BE2C (cell line): ENCODE measurements at places on chromosomes 12 and 14.

GRCh38 chr12:9264546-9264945, 56.4 kb upstream of the PZP start:
- no peak for DNase-seq

DNA sequence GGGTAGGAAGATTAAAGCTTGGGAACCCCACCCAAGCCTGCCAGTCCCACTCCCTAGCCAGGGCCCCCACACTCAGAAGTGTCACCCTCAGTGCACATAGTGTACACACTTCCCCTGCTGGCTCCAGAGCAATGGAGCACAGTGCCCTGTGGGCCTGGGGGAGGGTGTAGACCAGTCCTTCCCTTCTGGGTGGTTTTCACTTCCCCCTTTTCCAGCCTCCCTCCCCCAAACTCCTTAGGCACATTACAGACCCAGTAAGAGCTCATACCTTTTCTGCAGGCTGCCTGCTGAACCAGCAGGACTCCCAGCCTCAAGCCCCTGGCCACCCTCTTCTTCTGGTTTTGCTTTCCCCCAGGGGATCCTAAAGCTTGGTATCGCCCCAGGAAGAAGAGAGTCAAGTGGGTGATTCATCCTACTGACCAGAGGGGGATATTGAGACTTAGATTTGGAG, at the start of gene ZNF385A:
Gene ZNF385A, minus strand, starts transcription at position 143 of the 451 bp plus-strand sequence. CDS start 219 bp downstream, outside the sequence.
- DNase-seq: no peak

- no peak for DNase-seq
These were observed 41.9 kb upstream of the ZFP36L1 start for GRCh38 chr14:68834816-68835215.

DNA sequence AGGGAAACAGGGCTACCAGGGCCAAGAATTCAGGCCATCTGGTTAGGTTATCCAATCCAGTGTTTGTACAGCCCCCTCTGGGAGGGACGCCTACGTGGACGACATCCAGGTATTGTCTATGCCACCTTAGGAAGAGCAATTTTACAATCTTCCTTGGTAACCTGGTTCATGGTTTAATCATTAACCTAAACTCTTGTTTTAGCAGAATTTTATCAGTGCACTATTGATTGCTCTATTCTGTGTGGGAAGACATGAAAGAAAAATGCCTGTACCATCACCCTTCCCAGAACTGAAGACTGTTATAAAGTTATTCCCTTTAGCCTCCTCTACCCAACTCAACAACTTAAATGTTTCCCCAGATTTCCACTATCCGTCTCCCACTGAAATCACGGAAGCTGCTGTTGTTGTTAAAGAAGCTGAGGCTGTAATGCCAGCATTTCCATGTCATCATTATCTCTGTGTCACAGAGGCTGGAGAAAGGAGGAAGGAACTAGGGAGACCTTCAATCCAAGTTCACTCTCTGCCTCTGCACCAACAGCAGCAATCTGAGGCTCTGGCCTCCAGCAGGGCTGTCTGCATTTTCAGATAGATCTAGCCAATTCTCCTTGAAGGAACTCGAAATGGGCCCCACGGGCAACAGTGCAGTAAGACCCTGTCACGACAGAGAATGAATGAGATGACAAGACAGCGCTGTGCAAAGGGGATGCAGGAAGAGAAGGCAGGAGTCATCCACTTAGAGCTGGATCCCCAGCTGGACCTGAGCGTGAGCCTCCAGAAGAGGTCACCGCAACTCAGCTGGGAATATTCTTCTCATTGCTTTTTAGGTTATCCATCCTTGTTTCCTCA, 183.4 kb upstream of the GZMB start:
- DNase-seq: no peak

DNA sequence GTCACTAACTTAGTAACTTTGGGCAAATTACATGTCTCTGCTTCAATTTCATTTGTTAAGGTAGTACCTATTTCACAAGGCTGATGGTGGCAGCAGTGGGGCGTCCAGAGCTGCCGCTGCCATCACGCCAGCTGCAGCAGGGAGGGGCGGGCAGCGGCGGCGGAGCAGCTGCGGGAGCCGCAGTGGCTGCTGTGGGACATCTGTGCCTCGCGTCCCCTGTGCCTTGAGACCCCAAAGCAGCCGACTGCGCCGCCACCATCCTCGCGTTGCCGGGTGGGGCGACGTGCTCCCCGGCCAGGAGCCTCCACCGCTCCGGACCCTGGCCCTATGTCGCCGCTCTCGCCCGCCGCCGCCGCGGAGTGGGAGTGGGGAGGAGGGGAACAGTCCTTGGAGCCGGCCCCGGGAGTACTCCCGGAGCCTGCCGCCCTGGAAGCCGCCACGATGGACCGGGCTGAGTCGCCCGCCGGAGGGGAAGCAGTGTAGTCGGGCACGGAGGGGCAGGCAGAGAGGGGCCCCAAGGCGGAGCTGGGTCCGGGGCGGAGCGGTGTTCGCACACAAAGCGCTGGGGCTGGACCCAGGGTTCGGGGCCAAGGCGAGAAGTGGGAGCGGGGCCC, 51.4 kb downstream of the A2M start:
- peak; percentile 35 for DNase-seq

GRCh38 chr12:114213055-114213581, 192.8 kb downstream of the TBX5 start:
- DNase-seq: no peak

DNA sequence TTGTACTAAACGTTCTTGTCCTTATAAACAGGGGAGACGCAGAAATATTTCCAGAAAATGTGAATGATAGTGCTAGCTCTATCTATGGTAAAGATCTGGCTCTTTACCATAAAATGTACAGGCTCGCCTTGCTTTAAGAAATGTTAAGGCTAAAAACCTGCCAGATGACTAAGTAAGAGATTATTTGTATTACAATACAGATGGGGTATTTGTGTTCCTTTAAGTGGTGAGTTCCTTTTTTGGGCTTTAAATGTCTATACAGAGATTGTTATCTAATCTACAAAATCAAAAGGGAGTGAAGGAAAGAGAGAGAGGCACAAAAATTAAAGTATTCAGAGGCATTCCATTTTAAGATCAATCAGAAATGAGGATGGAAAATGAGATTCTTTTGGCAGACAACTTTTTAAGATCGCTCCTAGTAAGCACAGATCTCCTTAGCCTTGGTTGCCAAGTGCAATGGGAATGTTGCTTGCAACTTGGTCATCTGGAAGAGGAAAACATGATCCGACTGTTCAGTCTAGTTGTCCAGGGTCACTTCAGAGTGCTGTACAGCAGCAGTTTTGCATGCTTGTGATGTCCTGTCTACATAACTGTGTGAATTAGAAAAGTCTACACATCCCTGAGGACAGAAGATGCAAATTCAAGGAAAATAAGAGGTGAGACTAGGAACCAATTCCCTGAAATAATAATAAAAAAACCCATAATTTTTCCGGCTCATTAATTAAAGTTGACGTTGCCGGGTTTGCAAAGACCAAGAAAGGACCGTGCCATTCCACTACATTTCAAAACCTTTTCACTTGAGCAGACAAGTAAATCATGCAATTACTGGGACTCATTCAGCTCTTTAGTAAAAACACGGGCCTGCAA, 380.8 kb downstream of the EGLN3 start:
- no peak for DNase-seq

GRCh38 chr14:75430526-75430925, 2.7 kb downstream of the JDP2 start:
- DNase-seq: no peak

DNA sequence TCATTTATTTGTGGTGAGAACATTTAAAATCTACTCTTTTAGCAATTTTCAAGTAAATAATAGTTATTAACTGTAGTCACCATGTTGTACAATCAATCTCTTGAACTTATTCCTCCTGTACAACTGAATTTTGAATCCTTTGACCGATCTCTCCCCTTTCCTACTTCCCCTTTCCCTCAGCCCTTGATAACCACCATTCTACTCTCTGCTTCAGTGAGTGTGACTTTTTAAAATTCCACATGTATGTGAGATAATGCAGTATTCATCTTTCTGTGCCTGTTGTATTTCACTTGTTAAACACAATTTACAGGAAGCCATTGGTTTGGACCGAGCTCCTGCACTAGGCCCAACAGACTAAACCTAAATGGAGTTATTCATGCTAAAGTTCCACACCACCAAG, 458.9 kb upstream of the PDE3A start:
- DNase-seq: no peak

DNA sequence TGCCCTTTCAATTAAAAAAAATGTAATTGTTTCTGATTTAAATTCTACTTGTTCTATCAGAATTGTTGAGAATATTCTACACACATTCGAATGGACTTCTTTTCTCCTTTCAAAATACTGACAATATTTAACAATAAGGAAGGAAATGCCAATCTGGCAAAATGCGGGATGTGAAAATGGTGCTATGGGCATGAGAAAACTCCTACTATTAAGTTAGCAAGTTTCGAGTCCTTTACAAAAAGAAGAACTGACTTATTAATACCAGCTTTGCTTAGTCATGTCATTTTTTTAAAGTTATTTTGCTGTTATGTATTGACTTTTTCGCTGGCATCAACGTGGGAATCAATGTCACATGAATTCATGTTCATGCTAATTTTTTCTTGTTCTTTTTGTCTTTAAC, 31.7 kb upstream of the ARL1 start:
- DNase-seq: no peak

GRCh38 chr12:131775392-131776236, 52.6 kb upstream of the MMP17 start:
- DNase-seq: no peak

- DNase-seq: no peak
These were observed 133.8 kb downstream of the BCAT1 start for GRCh38 chr12:24815114-24815423.

- DNase-seq: no peak
These were observed 469.0 kb downstream of the GALC start for GRCh38 chr14:87524011-87524410.

- no peak for DNase-seq
These were observed 271.3 kb downstream of the ZFP36L1 start for GRCh38 chr14:68521557-68521901.

DNA sequence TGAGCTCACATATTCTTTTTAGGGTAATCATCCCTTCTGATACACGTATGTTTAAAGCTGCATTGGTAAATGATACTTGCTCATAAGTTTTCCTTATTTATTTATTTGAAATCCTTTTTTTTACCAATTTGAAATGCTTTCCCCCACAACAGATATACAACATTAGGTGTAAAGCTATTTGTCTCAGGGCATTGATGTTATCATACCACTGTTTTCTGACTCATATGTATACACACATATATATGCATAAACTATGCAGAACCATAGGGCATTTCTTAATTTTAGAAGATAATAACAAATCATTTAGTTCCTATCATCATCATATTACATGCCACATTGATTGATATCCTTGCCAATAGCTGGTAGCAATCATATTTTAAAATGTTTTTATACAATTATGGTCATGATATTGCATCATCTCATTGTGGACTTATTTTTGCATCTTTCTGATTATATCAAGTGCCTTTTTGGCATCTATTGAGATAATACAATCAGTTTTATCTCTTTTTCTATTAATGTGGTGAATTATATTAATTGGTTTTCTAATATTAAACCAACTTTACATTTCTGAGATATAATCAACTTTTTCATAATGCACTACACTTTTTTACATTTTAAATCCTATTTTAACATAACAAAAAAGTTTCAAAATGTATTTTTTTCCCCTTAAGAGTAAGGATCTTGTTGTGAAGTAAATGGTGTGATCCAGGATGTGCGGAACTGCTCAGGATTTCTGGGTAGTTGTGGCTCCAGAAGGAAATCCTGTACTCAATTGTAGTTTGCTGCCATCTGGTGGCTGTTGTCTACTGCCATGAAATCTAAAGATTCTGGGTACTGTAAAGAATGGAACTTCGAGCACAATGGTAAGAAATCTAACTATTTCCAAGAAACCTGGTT, 16.7 kb downstream of the OR9K2 start:
- peak; percentile 62 for DNase-seq

- DNase-seq: no peak
These were observed 1170.7 kb downstream of the FSCB start for GRCh38 chr14:43336351-43336750.

GRCh38 chr12:102816816-102817434, 100.1 kb downstream of the PAH start:
- DNase-seq: no peak

- no peak for DNase-seq
These were observed 198.3 kb upstream of the AMIGO2 start for GRCh38 chr12:47277972-47278448.

DNA sequence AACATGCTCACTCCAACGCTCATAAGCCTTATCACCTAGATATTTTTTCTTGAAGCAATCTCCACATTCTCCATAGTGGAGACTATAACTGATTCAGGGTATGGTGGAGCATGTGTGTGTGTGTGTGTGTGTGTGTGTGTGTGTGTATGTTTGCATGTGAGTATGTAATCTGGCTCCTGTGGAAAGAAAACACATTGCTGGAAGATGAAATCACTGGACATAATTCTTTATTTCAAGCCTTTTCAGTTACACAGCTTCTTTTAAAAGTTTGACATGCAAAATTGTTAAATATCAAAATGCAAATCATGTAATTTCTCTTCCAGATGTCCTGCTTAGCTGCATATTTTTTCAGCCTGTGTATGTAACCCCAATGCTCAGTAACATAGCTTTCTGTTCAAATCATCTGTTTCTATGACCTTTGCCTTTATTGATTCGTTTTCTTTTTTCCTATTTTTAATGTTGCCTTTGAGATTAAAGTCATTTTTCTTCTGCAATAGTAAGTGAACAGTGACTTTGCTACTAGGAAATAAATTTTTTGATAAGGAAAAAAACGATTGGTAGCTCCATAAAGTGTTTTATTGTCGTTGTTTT, 80.5 kb upstream of the BTG1 start:
- DNase-seq: no peak

DNA sequence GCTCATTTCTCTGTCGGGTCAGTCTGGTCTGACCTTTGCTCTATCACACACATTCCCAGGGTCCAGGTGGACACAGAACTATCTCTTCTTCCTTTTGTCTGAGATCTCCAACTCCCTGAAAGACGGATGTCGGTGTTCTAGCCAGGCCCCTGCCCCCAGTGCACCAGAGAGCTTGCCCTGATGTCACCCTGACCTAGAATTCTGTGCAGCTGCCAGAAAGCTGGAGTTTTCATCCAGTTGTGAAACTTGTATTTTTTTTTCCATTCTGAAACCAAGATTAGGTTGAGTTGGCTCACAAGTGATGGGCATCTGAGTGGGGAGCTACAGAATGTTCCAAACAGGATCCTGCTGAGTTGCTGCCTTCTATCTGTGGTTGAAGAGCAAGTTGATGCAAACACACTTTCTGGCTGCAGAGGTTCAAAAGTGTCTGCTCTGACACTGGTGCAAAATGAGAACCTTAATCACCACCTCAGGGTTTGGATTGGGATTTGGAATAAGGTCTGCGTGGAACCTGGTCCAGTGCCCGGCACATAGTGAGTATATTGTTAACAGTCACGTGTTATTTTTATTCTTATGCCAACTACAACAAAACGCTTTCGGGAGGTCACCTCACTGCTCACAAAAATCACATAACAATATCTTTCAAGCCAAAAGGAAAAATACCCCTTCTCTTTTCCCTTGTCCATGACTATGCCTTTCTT, 211.5 kb downstream of the SLC15A4 start:
- no peak for DNase-seq
